ENCODE measurements at places on chromosomes 7 and 10.

DNA sequence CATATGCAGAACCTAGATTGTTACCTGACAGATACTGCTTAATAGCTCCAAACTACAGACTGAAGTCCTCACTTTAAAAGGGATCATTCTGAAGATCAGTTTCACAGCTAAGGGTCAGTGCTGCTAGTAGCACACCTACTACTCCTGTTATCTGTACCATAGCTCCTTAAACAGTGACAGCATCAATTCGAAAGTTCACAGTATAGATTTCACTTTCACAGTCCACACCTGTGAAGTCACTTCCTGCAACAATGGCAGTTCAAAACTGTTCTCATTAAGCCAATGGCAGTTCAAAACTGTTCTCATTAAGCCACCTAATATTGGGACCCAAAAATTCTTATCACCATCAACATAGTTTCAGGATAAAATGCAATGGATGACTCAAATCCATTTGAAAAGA is 10.7 kb upstream of the FHIP2A start:
- no peak for DNase-seq

DNA sequence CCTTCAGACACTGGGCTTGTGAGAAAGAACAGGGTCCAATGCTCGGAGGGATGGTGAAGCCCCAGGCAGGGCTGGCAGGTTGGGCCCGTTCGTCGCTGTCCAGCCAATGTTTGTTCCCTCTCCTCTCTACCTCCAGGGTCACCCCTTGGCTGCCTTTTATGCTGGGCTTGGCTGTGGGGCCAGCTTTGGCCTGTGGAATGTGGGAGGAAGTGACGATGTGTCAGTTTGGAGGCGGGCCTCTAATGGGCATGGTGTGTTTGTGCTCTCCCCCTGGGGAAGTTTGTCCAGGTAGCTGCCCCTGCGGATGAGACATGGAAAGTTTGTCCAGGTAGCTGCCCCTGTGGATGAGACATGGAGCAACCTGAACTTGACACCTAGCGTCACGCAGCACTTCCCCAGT is 236.7 kb downstream of the GLRX3 start:
- DNase-seq: no peak

DNA sequence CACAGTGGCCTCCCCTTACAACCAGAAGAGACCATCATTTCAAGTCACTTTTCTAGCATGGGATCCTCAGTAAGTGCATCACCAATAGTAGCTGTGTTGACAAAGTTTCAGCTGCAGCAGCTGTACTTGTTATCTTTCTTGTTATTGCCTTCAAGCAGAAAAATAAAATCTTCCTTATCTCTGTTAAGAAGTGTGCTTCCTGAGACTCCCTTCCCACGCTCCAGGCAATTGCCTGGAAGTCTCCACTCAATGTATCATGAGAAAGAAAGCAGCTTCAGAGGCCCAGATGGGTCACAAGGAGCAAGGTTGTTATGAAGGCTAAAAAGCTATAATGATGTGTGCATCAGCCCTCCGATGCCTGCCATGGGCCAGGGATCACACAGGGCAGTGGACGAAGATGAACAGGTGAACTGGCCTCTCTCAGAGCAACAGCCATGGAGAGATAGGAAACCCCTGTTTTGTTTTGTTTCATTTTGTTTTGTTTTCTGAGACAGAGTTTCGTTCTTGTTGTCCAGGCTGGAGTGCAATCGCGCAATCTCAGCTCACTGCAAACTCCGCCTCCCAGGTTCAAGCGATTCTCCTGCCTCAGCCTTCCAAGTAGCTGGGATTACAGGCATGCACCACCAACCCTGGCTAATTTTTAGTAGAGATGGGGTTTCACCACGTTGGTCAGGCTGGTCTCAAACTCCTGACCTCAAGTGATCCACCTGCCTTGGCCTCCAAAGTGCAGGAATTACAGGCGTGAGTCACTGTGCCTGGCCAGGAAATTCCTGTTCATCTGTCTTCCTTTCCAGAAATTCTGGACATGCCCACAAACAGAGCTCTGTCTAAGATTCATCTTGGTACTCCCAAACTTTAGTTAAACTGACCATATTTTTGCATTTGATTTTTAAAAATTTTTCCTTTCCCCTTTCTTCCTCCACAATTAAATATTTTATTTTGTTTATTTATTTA is 340.5 kb downstream of the TNS3 start:
- no peak for DNase-seq

- DNase-seq: no peak
Observed at GRCh38 chr7:79984210-79984609, 150.4 kb upstream of the GNAI1 start.
